ENCODE measurements at places on chromosomes 13 and 19.

- no peak for DNase-seq
These were observed 3.6 kb upstream of the RPS15 start for GRCh38 chr19:1434577-1435060.

DNA sequence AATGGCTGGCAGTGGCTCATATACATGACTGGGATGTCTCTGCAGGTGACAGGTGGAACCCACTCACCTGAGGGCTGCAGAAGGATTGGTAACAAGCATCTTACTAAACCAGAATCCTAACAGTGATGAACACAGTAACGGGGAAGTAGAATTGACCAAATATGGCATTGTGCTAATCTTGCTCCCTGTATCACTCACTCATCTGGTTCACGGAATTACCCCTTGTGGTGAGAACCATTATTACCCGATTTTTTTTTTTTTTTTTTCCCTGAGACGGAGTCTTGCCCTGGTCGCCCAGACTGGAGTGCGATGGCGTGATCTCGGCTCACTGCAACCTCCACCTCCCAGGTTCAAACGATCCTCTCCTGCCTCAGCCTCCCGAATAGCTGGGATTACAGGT is 69.5 kb downstream of the PTPRS start:
- DNase-seq = peak; percentile 14

DNA sequence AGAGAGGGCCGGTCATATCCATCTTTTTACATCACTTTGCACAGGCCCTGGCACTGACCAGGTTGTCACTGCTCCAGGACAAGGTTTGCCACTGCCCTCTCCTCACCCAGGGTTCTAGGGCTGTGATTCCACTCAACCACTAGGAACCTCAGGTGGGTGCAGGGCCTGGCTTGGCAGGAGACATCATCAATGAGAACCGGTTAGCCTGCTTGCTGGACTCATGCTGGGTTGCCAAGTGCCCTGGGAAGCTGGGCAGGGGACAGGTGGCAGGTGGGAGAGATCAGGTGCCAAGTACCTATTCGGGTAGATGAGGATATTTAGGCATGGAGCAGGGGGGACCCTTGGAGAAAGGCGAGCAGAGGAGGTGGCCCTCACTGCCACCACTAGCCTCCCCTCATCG is 4.2 kb upstream of the CERS4 start:
- no peak for DNase-seq

DNA sequence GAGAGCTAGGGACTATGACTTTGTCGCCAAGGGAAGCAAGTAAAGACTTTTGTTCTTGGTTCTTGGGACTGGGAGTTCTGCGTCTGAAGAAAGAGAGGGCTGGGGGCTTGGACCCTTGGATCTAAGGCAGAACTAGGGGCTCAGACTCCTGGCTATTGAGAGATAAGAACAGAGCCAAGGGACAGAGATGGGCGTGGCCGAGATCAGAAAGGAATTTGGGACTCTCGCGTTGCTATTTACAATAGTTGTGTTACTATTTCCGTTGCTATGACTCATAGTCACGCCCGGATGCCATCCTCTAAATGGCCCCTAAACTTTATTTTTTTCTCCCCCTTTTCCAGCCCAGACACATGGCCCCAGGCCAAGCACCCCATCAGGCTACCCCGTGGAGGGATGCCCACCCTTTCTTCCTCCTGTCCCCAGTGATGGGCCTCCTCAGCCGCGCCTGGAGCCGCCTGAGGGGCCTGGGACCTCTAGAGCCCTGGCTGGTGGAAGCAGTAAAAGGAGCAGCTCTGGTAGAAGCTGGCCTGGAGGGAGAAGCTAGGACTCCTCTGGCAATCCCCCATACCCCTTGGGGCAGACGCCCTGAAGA is 759 bp downstream of the PPP1R15A start:
- peak; percentile 90 for DNase-seq

DNA sequence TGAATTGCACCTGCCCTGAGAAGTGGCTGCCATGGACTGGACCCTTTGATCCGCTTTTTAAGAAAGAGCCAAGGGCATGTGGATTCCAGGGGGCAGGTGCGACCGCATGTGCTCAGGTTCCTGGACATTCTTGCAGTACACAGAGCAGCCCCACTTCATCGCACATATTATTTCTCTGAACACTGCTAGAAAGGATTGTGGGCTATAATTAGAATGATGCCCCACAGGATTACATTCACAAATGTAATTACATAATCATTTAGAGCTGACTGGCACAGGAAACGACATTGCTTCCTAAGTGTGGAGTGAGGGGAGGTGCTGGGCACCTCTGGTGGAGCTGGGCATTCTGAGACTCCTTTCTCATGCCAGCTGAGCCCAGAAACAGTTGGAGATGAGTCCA is 37.5 kb upstream of the VSTM2B start:
- DNase-seq = no peak

DNA sequence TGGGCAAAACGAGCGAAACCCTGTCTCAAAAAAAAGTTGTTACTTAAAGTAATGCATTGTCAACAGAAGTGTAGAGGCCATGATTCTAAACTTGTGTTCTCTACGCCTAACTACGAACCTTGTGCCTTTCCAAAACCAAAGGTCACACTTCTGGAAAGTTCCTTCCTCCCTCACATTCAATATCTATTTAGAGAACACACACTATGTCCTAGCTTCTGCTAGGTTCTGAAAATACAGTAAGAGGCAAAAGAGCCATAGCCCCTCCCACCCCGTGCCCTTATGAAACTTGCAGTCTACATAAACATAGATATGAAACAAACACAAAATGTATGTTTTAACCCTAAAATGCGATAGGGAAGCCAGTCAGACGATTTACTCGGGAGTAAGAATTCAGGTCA is 36.4 kb downstream of the RNF6 start:
- no peak for DNase-seq

DNA sequence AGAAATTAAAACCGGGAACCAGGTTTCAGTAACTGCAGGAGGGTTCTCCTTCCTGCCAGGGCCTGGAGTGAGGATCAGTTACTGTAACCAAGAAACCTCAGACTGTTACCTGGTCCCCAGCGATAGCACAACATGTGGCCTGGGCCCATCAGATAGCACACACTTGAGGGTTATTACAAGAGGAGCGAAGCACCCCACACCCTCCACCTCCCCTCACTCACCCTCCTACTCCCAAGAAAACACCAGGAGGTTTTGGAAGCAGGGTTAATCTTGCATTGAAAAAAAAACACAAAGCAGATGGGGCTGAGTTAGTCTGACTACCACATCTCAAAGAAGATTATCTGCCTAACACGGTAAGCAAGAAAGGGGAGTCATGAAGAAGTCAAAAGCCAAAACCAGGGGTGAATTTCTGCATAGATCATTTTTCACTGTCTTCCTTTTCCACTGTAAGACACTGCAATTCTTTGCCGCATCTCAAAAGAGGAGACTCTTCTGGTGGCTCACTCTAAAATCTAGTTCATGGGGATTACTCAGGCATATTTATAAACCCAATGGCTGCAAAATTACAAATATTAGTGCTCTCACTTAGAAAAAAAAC is 75.9 kb upstream of the DOCK9 start:
- DNase-seq = no peak

DNA sequence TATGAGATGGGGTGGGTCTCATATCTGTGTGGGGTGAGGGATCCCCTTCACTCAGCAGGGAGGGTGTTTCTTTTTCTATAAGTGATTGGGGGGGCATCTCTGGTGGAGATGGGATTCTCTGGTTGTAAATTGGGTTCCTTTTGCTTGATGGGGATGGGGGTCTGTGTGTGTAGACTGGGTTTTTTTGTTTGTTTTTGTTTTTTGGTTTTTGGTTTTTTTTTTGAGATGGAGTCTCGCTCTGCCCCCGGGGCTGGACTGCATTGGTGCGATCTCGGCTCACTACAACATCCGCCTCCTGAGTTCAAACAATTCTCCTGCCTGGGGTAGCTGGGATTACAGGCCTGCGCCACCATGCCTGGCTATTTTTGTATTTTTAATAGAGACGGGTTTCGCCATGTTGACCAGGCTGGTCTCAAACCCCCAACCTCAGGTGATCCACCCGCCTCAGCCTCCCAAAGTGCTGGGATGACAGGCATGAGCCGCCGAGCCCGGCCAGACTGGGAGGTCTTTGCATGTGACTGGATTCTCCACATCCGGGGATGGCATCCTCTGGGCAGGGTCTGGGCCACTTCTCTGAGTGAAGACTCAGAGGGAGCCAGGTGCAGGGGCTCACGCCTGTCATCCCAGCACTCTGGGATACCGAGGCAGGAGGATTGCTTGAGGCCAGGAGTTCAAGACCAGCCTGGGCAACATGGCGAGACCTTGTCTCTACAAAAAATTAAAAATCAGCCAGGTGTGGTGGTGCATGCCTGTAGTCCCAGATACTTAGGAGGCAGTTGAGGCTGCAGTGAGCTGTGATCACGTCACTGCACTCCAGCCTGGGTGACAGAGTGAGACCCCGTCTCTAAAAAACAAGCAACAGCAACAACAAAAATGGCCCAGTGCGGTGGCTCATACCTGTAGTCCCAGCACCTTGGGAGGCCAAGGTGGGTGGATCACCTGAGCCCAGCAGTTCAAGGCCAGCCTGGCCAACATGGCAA is 799 bp downstream of the MYBPC2 start:
- no peak for DNase-seq

DNA sequence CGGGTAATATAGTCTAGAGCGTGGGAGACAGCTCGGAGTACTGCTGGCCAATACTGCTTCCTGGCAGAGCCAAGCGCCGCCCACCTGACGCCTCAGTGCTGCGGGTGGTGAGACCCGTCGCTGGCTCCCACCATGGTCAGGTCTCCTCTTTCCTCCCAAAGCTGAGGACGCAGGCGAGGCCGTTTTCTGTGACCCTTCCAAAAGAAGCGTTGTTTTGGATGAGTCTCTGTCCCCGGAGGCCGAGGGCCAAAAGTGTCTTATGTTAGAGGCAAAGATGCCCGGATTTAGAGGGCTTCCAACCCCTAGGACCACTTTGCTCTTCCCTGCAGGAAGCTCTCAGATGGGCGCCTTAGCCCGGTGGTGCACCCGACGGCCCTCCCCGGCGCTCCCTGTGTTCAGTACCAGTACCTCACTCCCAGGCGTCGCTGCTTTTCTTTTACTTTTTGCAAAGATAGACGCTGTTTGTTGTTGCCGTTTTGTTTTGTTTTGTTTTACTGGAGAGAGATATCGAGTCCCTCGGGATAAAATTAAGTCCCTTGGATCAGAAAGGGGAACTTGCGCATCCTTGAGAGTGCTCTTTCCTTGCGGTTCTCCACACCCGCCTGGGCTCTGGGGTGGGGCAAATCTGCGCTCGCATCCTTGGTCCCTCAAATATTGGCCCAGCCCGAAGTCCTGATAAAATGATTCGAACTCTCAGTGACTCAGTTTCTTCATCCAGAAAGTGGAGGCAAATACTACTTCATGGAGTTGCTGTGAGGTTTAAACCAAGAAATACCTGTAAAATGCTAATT is 7.0 kb downstream of the PDX1 start:
- no peak for DNase-seq

DNA sequence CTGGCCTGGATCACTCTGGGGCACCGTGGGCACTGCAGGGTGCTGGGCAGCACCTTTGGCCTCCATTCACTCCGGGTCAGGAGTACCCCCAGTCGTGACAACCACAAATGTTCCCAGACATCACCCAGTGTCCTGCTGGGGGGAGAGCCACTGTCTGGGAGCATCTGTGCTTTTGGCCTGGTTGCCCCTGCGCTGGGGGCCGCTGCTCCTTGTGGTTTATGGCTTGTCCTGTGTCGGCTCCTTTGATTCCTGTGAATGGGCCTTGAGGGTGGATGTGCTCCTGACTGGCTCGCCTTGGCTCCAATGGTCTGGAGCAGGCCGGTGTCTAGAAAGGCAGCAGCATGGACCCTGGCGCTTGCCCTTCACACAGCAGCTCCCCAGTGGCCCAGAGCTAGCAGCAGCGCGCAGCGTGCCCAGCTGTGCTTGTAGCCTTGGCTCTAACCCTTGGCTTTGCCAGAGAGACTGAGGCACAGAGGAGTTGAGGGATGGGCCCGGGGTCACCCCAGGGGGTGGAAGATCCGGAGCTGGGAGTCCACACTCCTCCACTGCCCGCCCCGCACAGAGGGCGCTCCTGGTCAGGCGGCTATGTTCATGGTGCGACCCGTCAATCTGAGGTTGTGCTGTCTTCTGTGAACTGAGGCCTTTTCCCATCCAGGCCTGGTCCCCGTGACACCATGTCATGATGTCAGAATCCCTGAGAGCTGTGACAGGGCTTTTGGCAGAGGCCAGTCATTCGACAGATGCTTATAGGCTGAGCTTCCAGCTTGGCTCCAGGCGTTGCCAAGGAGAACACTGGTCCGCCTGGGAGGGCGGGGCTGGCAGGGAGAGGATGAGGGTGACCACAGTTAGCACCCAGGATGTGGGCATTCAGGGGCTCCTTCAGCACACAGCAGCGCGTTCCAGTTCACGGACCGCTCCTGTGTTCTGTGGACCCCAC is 4.1 kb downstream of the DAZAP1 start:
- no peak for DNase-seq

- DNase-seq = no peak
These were observed 11.8 kb downstream of the USPL1 start for GRCh38 chr13:30629527-30629926.

DNA sequence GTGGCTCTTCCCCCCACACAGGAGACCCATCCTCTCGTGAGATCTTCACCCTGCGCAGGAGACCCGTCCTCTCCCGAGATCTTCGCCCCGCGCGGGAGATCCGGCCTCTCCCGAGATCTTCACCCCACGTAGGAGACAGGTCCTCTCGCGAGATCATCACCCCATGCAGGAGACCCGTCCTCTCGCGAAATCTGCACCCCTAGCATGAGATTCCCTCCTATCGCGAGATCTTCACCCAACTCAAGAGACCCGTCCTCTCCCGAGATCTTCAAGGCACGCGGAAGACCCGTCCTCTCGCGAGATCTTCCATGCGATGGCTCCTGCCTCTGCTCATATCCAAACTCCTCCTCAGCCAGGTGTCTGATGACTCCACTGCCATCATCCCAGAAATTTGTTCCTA is 24.3 kb downstream of the LAIR2 start:
- no peak for DNase-seq

- peak; percentile 65 for DNase-seq
These were observed 632.8 kb upstream of the KLF12 start for GRCh38 chr13:74767050-74767449.
